ENCODE measurements at places on chromosomes 7 and 10.

DNA sequence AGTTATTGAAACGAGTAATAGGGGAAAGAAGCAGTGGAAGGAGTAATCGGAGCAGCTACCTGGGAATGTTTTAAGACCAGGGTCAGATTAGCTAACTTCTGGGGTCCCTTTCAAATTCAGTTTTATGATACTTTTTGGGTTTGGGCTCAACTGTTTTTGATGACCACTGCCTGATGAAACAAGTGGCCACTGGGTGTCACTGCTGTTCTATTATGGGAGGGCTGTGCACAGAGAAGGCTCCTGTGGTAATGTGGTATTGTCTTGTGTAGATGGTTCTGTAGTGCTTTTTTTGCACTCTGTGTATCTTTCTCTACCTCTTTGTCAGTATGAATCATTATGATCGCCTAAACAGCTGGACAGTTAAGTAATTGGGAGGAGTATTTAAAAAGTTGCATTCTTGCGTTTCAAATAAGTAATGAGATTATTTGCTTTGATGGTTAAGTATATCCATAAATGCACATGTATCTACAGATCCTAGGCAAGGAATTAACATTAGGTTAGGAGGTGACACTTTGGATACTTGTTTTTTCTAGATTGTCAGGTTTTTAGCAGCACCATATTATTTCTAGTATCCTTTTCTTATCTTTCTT is 128.4 kb downstream of the ABCA13 start:
- DNase-seq = peak; percentile 35

- DNase-seq = no peak
These were observed 300.0 kb downstream of the PLXNA4 start for GRCh38 chr7:132276234-132276630.

DNA sequence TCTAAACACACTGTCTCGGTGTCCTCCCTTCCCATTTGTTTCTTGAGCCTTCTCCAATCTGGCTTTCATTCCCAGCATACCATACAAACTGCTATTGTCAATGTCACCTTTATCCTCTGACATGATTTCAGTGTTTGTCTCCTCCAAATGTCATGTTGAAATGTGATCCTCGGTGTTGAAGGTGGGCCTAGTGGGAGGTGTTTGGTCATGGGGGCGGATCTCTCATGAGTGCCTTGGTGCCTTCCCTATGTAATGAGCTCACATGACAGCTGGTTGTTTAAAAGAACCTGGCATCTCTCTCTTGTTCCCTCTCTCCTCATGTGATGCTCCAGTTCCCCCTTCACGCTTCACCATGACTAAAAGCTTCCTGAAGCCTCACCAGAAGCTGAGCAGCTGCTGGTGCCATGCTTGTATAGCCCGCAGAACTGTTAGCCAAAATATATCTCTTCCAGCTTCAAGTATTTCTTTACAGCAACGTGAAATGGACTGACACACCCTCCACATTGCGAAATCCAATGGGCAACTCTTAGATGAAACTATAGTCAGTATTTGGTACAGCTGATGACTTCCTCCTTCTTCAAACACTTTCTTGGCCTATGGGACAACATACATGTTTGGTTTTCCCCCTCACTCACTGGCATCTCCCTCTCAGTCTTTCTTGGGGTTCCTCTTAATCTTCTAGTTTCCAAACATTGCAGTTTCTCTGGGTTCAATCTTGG is 27.8 kb downstream of the RNLS start:
- no peak for DNase-seq

GRCh38 chr10:11280187-11280932 is 262.7 kb downstream of the CELF2 start:
- no peak for DNase-seq

- DNase-seq = no peak
These were observed 91.2 kb upstream of the PARD3 start for GRCh38 chr10:34906067-34906965.

DNA sequence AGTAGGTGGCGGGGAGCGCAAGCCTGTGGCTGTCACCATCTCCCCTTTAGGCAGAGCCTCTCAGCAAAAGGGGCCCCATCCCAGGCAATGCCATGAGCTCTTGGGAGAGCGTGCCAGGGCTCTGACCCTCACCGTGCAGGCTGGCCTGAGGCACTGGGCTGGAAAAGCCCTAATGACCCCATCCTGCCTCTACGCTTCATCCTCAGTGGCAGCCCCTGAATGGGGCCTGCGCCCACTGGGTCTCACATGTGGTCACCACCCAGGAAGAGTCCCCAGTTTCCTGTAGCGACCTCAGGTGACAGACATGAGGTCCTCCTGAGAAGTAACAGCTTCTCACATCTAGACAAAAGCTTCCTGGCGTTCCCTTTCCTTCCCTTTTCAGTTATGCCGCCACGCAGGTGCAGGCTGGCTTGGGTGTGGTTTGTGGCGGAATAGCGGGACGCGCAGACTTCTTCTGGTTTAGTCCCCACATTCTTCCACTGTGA is 59.2 kb downstream of the CLEC2L start:
- no peak for DNase-seq

GRCh38 chr7:86933295-86933845 is 126.1 kb downstream of the ELAPOR2 start:
- DNase-seq = no peak

- no peak for DNase-seq
These were observed 31.9 kb downstream of the PCBD1 start for GRCh38 chr10:70856454-70856853.

DNA sequence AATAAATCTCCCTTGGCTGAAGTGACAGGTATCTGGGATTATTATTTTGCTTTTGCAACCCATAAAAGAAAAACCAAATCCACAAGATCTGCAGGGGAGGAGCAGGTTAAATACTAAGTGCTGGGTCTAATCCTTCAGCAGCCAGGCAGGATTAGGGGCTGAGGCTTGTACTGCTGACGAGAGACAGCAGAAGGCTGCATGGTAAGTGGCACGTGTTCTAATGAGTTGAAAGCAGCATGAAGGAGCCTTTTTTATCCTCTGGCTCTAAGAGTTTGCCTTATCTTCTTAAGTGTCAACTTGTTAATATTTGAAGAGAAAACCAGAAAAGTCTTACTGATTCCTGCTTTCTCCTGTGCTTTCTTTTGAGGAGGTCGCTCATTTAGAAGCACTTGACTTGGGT is 50.0 kb downstream of the LYZL2 start:
- no peak for DNase-seq

GRCh38 chr7:152103066-152103465 is 77.6 kb downstream of the GALNT11 start:
- DNase-seq = no peak
